ENCODE measurements at places on chromosomes 12 and 14.

- DNase-seq, result no peak
These were observed 180.9 kb upstream of the PDE3A start for GRCh38 chr12:20187456-20187855.

DNA sequence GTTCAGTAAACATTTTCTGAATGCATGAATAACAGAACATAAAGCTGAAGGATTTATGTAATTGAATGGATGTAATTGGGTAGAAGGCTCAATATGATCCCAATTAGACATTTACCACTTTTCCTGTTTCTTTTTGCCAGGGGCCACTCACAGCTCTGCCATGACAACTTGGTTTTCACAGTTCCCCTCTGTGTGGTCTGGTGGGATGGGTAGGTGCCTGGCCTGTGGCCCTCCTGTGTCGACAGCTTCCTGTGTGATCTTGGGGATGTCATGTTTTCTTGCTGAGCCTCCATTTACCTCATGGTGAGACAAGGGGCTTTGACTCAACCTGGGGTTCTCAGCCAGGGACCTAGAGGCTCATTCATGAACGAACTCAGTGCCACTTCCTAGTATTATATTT, 12.6 kb upstream of the SERPINA10 start:
- no peak for DNase-seq

GRCh38 chr14:76870166-76870565, 44.0 kb downstream of the LRRC74A start:
- DNase-seq, result no peak

DNA sequence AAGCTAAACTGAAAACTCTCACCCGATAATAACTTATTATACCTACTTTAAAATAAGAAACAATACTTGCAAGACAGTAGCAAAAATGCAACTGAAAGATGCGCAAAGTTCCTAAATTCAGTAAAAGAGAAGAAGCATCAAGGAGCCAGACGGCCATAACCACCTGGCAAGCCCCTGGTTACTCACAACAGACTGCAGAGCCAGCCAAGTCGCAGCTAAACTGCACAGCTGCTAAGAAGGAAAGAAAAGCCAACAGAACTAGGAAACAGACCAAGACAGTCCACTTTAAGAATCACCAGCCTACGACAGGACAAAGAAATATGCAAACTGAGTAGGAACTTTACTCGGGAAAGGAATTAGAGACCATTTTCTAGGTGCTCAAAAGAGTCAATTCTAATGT, 127.9 kb downstream of the TMTC1 start:
- peak; percentile 69 for DNase-seq

- DNase-seq, result no peak
These were observed 32.0 kb downstream of the EAPP start for GRCh38 chr14:34507459-34507858.
